ENCODE measurements at places on chromosomes 5 and 9.
A peak's percentile ranks its signal among the peaks of the same experiment; 100 is the strongest.

DNA sequence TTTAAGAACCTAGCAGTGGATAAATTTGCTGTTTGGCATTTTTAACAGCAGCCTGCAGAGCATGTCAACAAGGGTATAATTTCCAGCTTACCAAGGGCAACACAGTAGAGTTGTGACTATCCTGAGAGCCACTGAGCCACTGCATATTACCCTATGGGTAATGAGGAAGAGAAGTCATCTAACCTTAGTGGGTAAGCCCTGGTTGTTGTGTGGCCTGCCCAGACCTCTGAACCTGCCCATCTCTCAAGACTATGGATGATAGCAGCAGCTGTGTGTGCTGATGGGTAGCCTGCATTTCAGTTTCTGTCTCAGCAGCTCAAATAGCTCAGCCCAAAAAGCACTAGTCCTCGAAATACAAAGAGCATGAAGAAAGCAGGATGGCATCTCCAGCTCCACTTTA, 56.1 kb upstream of the PIP5K1B start:
- no peak for DNase-seq

GRCh38 chr9:76784881-76785280, 20.6 kb downstream of the PCA3 start:
- DNase-seq = no peak

DNA sequence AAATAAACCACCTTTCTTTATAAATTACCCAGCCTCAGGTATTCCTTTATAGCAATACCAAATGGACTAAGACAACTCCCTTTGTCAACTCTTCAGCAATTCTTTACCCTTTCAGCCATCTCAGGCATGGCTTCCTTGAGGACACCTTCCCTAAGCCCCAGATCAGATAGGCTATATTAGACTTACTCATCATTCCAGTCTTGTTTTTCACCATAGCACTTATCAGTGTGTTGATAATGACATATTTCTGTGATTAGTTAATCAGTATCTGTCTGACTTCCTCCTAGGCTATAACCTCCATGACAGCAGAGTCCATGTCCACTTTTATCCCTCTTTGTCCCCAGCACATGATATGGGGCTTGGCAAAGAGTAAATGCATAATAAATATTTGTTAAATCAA, 238.1 kb downstream of the ACTL7B start:
- DNase-seq = no peak

GRCh38 chr5:81778642-81779041, 27.7 kb upstream of the SSBP2 start:
- DNase-seq = no peak

- no peak for DNase-seq
Measured at GRCh38 chr9:89621031-89621430, 16.2 kb downstream of the GADD45G start.

- DNase-seq = no peak
Measured at GRCh38 chr9:126856326-126856877, 4.0 kb upstream of the ZBTB34 start.

- DNase-seq = no peak
Measured at GRCh38 chr5:53480416-53481158, at the start of gene FST. Gene FST (plus strand): TSS chr5:53480629. CDS start chr5:53480792, 163 bp downstream.

DNA sequence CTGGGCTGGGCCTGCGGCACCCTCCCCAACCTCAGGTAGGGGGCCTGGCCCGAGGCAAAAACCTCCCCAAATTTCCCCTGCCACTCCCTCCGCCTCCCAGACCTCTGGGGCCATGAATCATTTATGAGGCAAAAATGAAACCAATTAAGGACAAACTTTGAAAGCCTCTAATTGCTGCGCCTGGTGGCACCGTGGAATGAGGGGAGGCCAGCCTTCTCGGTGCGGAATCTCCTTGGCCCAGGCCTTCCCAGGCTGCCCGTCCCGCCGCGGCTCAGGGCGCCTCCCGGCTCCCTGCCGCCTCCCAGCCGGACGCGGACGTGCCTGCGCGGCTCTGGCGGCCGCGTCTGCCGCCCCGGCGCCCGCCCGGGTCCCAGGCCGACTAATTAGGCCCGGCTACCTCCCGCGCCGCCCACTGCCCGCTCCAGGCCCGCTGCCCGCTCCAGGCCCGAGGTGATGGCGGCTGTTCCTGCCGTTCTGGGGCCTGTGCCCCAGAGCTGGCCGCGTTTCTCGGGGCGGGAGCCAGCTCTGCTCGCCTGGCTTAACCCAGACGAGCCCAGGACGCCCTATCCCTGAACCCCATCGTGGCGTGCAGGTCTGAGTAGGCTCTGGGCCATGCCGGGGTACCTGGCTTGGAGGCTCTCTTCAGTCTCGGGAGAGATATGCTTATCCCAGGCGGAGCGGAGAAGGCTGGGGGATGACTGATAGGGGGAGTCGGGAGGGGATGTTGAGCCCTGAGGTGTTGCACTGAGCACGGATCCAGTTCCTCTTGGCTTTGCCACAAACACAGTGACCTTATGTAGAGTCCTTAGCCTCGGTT, 20.1 kb downstream of the CXXC5 start:
- DNase-seq = no peak

GRCh38 chr5:148043705-148044104, 20.1 kb upstream of the SPINK5 start:
- DNase-seq = no peak

DNA sequence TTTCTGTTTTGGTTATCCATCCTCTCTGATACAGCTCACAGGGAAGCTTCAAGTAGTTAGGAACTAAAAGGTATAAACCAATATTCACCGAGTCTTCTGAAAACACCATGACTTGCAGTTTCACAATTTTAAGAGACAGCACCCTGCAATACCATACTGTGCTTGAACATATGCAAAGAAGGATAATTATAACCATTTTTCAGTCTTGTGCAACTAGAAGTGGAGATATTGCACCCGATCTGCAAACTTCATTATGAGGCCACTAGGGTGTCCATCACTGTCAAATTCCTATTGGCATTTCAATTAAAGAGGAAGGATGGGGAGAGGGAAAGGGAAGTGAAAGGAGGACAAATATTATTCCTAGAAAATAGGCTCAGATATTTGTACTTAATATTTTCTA, 32.4 kb upstream of the CEP120 start:
- no peak for DNase-seq

DNA sequence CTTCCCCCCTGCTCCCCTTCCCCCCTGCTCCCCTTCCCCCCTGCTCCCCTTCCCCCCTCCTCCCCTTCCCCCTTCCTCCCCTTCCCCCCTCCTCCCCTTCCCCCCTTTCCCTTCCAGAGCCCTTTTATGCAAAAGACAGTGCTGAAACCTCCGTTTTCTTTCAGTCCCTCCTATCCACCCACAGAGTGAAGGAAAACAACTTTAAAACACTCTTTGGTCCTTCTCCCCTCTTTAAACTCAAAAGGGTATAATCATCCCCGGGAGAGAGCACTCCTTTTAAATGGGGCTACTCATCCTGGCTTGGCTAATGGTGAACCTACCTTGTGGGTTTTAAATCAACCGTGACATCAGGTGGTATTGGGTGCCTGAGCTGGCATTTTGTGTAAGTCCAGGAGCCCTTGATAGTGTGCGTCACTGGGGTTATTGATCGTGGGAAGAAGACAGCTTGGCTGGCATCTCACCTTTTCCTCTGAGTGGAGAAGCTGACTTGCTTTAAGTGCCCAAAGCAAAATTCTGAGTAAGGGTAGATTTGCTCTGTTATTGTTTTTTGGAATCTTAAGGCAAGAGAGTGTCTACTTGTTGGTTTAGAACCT, 2.7 kb downstream of the LARP1 start:
- peak; percentile 30 for DNase-seq

DNA sequence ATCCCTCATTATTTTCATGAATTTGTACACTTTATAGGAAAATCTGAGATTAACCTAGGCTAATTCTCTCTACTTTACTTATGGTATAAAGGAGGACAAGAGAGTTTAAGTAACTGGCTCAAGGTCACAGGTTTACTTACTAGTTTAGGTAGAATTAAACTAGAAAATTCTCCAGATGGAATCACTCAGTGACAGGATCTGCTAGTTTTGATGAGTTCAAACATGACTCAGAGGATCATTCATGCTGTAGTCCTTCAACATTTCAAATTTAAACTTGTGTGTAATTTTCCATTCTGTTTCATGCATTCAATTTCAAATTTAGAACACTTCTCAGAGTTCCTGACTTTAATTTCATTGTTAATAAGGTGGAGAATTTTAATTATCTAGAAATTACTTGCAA, 485.7 kb upstream of the TUSC1 start:
- DNase-seq = no peak

DNA sequence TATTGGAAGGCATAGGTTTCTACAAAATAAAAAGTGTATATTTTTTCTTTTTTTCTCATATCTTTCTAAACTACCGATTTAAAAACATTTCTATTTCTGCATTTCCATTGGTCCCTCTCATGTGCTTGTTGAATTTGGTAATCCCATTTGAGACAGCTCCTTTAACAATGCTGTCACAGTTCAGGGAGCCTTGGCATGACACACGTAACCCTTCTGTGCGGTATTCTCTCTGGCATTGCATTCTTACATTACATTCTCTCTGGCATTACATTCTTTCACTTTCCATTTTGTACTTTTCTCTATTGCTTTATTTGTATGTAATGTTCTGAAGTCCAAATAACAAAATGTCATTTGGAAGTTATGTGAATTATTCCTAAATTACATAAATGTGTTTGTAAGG, 150.7 kb upstream of the RASGRF2 start:
- no peak for DNase-seq

DNA sequence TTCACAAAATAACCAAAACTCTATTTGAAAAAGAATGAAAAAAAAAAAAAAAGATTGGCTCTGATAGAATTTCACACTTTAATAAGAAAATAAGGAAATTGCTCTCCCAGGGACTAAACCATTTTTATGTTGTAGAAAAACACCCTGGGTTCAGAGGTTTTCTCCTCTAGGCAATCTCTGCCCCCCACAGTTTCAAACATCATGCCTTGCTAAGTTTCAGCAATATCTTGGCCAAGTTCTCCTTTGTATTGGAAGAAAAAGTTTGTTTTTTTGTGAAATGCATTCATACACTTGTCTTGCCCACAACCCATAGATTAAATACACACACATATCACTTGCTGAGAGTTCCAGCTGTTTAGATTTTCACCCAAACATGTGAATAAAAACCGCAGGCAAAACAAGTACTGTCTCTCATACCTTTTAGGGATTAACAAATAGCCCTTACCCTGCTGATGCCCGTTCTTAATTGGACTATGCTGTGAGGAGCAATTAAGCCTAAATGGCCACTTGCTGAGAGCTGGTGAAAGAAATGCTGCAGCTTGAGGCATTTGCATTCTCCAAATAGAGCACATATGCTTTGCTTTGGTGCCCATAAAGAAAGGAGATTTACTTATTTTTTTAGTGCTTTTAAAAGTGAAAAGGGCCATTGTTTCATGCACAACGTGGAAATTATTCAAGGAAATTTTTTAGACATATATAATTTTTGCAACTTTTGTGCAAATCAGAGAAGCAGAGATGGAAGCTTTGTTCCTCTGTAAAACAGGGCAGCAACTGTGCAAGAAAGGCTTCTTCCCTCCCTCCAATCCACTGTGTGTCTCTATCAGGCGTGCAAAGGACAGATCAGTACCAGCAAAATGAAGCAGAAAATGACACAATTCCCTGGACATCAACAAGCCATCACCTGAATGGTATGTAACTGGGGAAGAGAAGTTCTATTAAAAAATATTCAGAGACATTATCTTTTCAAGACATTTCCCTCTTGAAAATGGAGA, 262.4 kb upstream of the KIF2A start:
- DNase-seq = no peak

DNA sequence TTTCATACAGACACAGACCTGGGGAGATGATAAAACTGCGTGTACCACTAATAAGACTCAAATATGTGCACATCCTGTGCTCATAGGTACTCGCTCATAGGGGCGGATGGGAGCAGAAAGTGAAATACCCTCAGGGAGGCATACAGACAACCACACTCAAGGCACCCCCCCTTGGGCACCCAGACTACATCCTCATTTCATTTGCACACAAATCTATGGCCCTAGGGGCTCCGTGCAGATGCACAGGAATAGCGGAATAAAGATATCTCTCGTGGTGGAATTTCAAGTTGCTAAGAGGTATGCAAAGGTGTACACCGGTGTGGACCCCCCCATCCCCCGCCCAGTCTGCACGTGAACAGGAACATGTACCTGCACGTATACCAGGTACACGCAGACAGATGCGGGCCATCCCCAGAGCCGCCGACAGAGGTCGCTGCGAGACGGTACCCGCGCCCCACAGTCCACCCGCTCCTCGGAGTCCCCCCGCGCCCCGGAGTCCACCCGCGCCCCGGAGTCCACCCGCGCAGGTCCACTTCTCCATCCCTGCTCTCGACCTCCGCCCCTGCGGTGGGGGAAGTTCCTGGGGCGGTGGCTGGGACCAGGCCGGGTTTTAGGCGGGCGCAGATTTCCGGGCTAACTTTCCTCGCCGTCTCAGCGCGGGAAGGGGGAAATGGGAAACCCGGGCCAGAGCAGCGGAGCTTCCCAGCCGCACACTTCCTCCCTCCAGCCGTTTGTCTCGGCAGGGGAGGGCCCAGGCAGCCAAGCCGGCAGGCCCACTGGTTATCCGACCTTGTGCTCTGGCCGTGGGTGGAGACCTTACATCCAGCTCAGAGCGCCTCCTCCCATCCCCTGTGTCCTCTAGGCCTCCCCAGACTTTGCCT, 1.0 kb upstream of the IL12B start:
- no peak for DNase-seq

GRCh38 chr5:56523790-56524575, 290.9 kb upstream of the ANKRD55 start:
- DNase-seq = no peak

DNA sequence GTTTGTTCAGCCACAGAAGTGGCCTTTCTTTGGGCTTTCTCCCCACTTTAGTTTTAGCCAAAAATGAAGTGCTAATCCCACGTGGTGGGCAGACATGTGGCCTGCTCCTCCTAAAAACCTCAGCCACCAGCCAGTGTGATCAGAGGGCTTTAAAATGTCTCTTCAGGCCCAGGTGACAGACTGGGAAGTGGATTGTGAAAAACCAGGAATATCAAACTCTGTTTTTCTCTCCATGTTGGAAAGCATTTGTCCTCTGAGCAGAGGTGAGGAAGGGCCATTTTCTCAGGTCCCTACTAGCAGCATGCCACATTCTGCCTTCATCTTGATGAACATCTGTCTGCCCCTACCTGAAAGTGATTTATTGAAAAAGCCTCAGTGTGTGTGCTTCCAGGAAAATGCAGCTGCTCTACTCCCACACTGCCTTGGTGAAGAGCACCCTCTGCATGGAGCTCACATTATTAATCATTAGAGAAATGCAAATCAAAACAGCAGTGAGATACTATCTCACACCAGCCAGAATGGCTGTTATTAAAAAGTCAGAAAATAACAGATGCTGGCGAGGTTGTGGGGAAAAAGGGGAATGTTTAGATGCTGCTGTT, 181.2 kb upstream of the DMAC1 start:
- DNase-seq = no peak
